GM12878 (cell line): ENCODE measurements at places on chromosomes 6 and 20.

DNA sequence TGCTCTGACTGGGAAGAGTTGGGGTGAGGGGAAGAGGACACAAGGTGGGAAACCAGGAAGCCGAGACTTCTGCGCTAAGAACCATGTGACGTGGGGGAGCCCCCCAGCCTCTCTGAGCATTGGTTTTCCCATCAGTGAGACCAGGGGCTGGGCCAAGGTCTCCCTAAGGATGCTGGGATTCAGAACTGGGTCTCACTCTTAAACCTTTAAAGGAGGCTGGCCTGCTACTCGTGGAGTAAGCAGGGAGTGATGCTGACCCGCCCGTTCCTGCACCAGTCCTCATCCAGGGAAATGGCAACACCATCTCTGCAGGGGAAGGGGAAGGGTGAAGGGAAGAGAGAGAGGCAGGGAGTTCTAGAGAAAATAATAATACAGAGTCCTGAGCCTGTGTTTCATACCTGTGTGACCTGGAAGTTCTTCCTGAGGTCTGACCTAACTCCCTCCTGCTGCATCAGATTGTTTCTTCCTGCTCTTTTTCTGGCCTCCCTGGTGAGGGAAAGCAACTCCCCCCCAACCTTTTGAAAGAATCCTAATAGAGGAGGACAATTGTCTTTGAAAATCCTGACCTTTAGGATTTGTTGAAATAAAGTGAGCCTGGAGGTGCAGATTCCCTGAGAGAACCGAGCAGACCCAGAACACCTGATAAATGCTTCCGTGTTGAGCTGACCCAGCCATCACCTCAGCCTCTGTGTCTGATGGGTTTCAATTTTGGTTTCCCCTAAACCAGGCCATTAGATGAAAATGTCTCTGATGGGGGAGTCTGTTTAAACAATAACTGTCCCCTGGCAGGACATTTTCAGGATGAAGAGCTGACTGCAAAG lies 3.0 kb upstream of the GRM4 start:
- no peak for DNase-seq
- no peak overlapping the region for H3K4me3 ChIP-seq
- H3K27me3 ChIP-seq: peaks cover 7% of the 10 kb centered on the region
- H3K27ac ChIP-seq: no peak overlapping the region
- H3K4me1 ChIP-seq: peaks cover 18% of the 10 kb centered on the region

- H3K4me1 ChIP-seq: no peaks in the 10 kb centered on the region
- H3K4me3 ChIP-seq: no peak overlapping the region
- no peaks in the 10 kb centered on the region for H3K27me3 ChIP-seq
- no peak for DNase-seq
These were observed 45.4 kb downstream of the L3MBTL3 start for GRCh38 chr6:130063806-130064205.

DNA sequence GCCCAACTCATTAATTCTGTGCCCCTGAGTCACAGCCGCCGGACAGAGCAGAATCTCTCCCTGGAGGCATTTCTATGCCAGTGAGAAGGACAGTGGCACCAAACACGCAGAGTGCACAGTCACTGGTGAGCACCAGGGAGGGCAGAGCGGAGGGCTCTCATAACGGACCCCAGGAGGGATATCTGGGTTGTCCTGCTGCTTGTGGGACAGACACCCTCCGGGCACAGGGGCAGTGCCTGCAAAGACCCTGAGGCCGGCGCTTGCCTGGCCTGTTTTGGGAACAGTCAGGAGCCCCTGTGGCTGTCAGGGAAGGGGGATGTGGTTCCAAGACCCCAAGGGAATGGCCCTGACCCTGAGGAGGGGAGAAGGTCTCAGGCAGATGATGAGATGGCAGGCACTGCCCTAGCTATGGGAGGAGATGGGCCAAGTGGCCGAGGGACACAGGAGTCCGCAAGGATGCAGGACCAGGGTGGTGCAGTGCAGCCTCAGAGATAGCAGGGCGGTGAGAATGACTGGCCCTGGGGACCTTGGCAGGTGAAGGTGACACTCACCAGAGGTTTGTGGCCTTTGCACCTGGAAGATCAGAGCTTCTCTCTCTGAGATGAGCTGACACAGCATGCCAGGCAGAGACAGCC lies 270.8 kb downstream of the SMOC2 start:
- no peak for DNase-seq
- H3K27ac ChIP-seq: no peak overlapping the region
- H3K4me3 ChIP-seq: no peak overlapping the region

DNA sequence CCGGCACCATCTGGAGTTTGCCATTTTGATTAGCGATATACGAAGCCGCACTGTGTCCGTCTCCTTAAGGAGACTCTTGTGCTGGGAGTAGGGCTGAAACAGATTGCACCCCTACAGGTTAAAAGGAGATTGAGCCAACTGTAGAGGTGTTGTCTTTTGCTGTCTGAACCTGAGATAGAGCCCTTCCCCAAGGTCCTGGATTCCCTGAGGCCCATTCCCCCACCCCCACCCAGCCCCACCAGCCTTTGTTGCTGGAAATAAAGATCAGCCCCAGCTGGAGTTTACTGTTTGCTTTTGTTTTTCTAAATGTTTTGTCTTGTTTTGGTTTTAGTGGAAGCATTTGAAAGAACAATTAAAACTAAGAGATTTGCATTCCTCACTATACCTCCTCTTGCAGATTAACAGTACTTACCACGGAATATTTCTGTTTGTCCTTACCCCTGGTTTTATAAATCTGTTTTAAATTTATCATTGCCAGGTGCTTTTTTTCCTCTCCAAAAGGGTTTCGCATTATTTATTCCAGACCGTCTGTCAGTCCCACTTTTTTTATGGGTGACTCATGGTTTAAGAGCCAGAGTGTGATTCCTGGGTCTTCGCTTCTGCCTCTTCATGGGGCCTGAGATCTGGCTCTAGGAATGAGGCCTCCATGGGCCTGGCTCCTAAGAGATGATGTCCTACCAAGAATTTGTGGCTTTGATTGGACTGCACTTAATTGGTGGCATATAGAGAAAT lies 169.2 kb downstream of the DTNBP1 start:
- no peaks in the 10 kb centered on the region for H3K27me3 ChIP-seq
- peaks cover 46% of the 10 kb centered on the region for H3K36me3 ChIP-seq
- H3K27ac ChIP-seq: no peak overlapping the region
- H3K4me3 ChIP-seq: no peak overlapping the region

DNA sequence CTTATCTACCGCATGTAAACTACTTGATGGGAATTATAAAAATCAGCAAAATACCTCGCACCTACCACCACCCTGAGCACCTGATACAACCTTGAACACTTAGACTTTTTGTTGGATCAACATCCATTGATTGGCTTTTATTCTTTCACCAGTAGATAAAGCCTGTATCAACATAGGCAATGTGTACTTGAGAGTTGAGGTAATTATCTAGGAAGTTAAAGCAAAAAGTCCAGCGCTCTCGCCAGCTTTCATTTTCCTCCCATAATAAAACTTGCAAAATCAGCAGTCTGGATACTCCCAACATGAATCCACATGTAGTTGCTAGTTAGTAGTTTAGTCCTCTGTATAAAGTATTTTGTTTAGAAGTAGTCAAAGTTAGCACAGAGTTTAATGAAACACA lies 132.0 kb upstream of the PRDM1 start:
- H3K4me3 ChIP-seq: no peak overlapping the region
- H3K27me3 ChIP-seq: peaks cover 3% of the 10 kb centered on the region; the same call in 1 of the 2 replicates
- no peaks in the 10 kb centered on the region for H3K4me1 ChIP-seq
- no peak for DNase-seq

- peak overlapping the region; percentile 22; the same call in 1 of the 2 replicates for H3K4me3 ChIP-seq
- no peaks in the 10 kb centered on the region for H3K27me3 ChIP-seq
- H3K36me3 ChIP-seq: no peaks in the 10 kb centered on the region
- no peaks in the 10 kb centered on the region; the same call in 1 of the 2 replicates for H3K4me1 ChIP-seq
- H3K27ac ChIP-seq: peak overlapping the region; percentile 51
These were observed 120.2 kb upstream of the CLDN20 start for GRCh38 chr6:155143578-155144106.

- peaks cover 20% of the 10 kb centered on the region for H3K36me3 ChIP-seq
- no peaks in the 10 kb centered on the region; the same call in 1 of the 2 replicates for H3K4me1 ChIP-seq
- no peak overlapping the region for H3K4me3 ChIP-seq
- DNase-seq: no peak
These were observed 60.2 kb upstream of the NEDD9 start for GRCh38 chr6:11292594-11293236.

DNA sequence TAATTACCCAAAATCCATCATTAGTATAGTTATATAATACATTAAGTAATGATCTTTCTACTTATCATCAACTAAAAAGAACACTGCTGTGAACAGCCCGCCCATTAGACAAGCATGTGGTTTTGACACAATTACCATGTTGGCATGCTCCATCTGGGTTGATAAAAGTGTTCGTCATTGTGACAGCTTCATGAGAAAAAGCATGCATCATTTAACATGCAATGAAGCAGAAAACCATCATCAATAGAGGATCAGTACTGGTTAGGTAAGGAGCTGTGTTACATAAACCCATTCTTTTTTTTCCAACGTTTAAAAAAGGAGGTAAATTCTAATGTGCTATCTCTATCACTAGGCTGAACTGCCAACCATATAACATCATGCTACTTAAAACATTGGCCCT lies 101.9 kb downstream of the EPB41L2 start:
- H3K27ac ChIP-seq: no peak overlapping the region
- no peaks in the 10 kb centered on the region for H3K27me3 ChIP-seq
- H3K4me3 ChIP-seq: no peak overlapping the region
- peak; percentile 57 for DNase-seq
- no peaks in the 10 kb centered on the region; the same call in 1 of the 2 replicates for H3K36me3 ChIP-seq
- peaks cover 8% of the 10 kb centered on the region for H3K4me1 ChIP-seq

- no peak overlapping the region for H3K4me3 ChIP-seq
- peak; percentile 65 for DNase-seq
- peaks cover 12% of the 10 kb centered on the region for H3K36me3 ChIP-seq
- no peaks in the 10 kb centered on the region for H3K27me3 ChIP-seq
These were observed 33.6 kb downstream of the GFOD1 start for GRCh38 chr6:13453771-13454251.

GRCh38 chr20:50904067-50904570 lies 27.1 kb downstream of the ADNP start:
- H3K4me1 ChIP-seq: no peaks in the 10 kb centered on the region
- H3K4me3 ChIP-seq: no peak overlapping the region
- DNase-seq: no peak
- no peaks in the 10 kb centered on the region for H3K27me3 ChIP-seq
- no peak overlapping the region for H3K27ac ChIP-seq

- no peaks in the 10 kb centered on the region for H3K27me3 ChIP-seq
- no peaks in the 10 kb centered on the region for H3K36me3 ChIP-seq
- H3K4me1 ChIP-seq: no peaks in the 10 kb centered on the region
- no peak overlapping the region for H3K4me3 ChIP-seq
- no peak for DNase-seq
These were observed 266.9 kb upstream of the ARID1B start for GRCh38 chr6:156510242-156510641.
